Activated T-helper 17 cell treated with anti-CD3 and anti-CD28 coated beads, Interleukin-2, amount 50 U/mL, for 72 hours (primary cell): ENCODE measurements at places on chromosomes 11 and 22. TPM values are rescaled to one million over a fixed set of nuclear protein-coding genes. Genes with fewer than 3 reads are reported as not detected.
A peak's percentile ranks its signal among the peaks of the same experiment; 100 is the strongest.

- ATAC-seq: peak; percentile 32
These were observed at the start of gene FOLH1 for GRCh38 chr11:49208006-49208721. TSS of gene FOLH1 (minus strand) at chr11:49208602. CDS start at chr11:49208409, 193 bp downstream.

DNA sequence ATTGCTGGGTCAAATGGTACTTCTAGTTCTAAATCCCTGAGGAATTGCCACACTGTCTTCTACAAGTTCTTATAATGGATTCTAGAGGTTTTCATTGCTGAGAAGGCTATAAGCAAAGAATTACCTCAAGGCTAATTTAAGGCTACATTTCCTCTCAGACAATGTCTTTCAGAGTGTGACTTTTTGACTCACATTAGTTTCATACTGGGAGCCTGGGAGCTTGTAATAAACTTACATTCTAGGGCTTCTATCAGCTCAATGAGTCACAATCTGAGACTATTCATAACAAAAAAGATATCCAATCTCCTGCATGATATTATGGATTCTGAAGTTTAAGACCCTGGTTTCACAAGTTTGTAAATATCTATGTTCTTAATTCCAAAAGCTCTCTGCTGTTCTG is 408.7 kb downstream of the LRRC4C start:
- ATAC-seq: no peak

DNA sequence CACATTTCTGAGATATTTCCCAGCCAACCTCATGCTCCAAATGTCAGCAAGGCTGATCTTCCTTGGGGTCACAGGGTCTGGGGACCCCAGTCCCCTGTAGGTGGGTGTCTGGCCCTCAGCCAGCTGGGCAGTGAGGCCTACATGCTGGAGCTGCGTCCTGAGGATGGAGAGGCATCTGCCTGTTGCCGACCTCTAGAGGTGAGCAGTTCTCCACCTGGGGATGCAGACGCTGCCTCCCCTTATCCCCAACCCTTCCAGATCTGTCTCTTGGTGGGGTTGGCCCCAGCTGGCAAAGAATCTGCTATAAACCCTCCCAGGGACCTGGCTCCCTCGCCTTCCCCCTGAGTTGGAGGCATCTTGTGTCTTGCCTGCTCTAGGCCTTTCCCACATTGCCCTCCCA is 79.6 kb downstream of the PKNOX2 start:
- no peak for ATAC-seq

DNA sequence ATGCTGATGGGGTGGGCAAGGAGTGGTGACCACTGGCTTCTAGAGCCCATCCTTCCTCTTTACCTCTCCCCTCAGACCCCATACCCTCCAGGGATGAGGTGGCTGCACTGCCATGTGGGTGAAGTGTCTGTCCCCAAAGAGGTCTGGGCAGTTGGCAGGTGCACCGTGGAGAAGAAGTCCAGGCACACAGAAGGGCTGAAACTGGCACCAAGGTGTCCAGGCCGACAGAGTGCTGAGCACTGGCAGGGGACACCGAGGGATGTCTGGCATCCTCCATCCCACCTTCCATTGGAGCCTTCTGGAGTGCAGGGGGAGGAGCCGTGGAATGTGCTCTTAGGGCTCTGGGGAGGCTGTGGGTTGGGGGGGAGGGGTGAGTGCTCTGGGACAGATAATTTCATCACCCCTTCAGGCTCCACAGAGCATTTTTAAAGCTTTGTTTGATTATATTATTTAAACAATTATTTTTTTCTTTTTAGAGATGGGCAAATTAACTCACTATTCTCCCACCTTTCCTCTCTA is 37.9 kb downstream of the PKNOX2 start:
- ATAC-seq: no peak

DNA sequence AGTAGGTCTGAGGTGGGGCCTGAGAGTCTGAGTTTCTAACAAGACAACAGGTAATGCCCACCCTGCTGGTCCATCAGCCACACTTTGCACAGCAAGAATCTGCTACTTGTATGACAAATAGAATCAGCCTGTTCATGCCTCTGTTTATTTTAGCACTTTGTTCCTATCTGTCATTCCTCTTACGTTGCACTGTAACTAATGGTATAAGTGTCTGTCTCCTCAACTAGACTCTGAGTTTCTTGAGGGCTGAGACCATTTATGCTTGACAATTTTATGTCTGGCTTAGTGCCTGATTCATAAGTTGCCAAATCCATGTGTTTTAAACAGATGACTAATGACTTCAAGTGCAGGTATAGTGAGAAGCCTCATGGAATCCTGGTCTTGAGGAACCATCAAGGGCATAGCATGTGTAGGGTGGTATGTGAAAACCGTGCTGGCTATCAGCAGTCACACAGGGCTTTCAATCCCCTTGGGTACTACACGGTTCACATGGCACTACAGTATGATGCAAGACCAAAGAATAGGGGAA is 209.7 kb downstream of the C11orf91 start:
- no peak for ATAC-seq

DNA sequence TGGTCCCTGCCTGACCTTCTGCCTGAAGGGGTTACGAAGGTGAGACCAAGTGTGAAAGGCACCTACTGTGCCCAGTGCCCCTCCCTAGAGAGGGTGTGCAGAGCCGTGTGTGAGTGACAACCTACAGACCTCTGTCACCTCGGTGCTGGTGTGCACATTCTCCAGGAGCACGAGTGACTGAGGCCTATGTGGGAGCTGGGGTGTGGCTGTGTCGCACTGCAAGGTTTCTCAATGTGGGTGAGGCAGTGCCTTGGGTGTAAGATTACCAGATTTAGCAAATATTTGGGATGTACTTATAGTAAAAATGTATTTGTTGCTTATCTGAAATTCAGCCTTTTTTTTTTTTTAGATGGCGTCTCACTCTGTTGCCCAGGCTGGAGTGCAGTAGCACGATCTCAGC is 5.6 kb downstream of the STARD10 start:
- no peak for ATAC-seq

- no peak for ATAC-seq
These were observed 170.1 kb upstream of the CADM1 start for GRCh38 chr11:115674176-115674936.

DNA sequence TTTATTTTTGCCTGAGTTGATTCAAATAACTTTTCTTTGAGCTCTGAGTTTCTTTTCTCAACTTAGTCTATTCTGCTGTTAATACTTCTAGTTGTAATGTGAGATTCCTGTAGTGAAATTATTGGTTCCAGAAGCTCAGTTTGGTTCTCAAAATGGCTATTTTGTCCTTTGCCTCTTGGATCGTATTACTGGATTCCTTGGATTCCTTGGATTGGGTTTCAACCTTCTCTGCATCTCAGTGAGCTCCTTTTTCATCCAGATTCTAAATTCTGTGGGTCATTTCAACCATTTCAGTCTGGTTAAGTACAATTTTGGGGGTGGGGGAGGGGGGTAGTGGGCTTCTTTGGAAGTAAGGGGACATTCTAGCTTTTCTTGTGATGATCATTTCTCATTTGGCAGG is 341.1 kb upstream of the CNTN5 start:
- no peak for ATAC-seq

DNA sequence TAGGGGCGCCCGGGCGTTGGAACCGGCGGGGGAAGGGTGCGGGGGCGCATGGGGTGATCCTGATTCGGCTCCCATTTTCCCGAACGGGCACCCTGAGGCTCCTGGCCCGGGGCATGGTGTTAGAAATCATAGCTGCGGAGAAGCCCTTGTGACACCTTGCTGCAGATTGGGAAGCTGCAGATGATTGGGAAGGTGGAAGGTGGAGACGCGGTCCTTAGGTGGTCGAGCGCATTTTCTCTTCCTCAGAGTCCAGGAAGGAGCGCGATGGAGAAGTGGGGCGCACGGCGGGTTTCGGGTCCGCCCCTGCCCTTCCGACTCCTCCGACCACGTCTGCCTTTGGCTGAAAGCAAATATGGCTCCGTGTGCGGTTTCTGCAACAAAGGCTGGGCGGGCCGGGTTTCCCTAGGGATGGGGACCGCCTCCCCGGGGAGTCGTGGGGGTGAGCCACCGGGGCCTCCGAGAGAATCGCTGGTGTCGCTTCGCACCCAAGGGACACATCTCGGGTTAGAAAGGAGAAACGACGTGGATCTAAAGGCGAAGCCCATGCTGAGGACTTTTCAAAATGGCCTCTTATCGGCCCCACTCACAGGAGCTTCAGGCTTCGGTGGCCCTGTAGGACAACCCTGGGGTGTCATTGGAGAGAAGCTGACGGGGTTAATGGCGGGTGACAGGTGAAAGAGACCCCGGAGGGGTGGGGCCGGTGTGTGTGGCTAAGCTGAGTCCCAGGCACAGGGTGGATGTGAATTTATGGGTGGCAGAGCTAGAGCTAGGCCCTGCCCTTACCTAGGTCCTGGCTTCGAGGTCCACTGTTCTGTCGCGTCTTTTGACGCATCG is 707 bp upstream of the FTH1 start:
- peak; percentile 36 for ATAC-seq

DNA sequence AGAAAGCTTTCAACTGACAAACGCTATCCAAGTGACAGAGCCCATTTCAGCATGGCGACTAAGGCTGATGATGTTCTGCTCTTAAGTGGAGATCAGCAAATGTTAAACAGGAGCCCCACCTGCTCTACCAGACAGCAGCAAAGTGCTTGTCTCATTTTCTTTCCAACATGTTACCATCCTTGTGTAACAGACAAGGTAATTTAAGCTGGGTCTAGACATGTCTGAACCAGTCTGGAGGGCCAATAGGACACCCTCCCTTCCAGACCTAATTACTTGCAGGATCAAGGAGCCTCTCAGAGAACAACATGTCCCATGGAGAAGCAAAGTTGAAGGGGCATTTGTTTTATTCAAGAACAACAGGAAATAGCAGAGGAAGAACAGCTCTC is 3.9 kb upstream of the LMO2 start:
- ATAC-seq: no peak

GRCh38 chr11:117337076-117337475 is 9.4 kb downstream of the CEP164 start:
- no peak for ATAC-seq

- no peak for ATAC-seq
These were observed 720 bp downstream of the FAM118A start for GRCh38 chr22:45310331-45310976.

GRCh38 chr11:87215236-87215635 is 177.5 kb downstream of the TMEM135 start:
- peak; percentile 62 for ATAC-seq

DNA sequence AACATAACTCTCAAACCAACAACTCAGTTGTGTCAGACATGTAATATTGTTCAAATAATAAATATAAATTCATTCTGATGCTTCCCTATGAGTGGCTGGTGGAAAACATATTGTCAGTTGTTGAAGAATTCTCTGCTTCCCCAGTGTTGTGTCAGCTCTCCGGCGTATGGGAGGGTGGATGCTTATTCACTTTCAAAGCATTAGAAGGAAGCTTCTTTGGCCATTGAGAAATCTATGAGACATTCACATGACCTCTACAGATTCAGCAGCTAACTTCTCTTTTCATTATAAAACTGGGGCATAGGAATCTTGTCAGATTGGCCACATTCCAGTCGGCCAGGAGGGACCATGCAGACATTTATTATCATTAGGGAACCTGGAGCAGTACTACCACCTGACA is 2.9 kb downstream of the OR51V1 start:
- ATAC-seq: no peak

- no peak for ATAC-seq
These were observed 25.7 kb downstream of the MPPED2 start for GRCh38 chr11:30560206-30561106.

GRCh38 chr11:76671237-76671592 is 668 bp upstream of the LRRC32 start:
- no peak for ATAC-seq

GRCh38 chr11:8863838-8864237 is 47.2 kb upstream of the AKIP1 start:
- no peak for ATAC-seq

DNA sequence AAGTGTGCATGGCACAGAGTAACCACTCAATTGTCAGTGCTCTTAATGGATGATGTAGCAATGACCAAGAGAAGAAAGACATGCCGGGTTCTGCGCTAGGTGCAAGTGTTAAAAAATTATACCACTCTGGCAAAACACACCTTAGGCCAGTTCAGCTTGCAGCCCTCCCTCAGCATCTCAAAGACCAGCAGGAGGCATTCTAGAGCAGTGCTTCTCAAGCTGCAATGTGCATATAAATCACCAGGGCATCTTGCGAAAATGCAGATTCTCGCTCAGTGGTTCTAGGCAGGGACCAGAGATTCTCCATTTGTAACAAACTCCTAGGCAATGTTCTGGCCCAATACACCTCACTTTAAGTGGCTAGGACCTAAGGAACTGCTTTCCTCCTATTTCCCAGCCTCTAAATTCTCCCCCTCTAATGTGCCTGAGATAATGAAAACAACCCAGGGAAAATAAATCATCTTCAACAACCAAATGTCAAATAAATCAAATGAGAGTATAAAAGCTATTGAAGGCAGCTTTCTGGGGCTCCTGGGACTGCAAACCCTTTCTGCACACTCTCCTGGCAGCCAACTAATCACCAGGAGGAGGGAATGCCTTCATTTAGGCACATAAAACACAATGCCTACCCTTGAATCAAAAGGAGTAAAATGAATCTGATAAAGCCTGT is 337.2 kb upstream of the API5 start:
- no peak for ATAC-seq

DNA sequence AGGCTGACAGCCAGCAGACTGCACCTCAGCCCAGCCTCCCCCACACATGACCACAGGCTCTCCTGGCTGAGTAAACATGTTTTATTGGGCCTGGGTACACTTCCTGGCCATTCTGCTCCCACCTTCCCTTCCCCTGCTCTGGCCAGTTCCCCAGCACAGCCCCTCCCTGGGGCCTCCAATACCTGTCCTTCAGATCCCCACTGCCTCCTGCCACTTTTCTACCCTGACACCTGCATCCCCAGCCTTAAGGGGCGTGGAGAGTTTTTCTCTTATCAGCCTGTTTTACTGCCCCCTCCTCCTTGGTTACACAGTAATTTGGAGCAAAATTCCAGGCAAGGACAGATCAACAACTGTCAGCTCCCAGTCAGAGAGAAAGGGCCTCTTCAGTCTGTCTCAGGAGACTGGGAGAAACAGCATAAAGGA is at the start of gene ISX:
ISX (plus strand) TSS at position 363 of the 423 bp plus-strand sequence. CDS start 930 bp downstream, outside the sequence.
- ATAC-seq: no peak

- no peak for ATAC-seq
These were observed 5.1 kb upstream of the CARNS1 start for GRCh38 chr11:67410369-67410831.

The C22orf42 gene
- not detected for total RNA-seq

The CARD16 gene
- 8.8 TPM for total RNA-seq

The OR8G5 gene
- not detected for total RNA-seq

The DTX4 gene
- 0.16 TPM for total RNA-seq

The C11orf52 gene
- not detected for total RNA-seq

The VEGFB gene
- 83.5 TPM for total RNA-seq

The SCT gene
- total RNA-seq: not detected

The NLRP6 gene
- 2.2 TPM for total RNA-seq

The RHOD gene
- total RNA-seq: 0.22 TPM

The MSANTD4 gene
- 16.6 TPM for total RNA-seq
